ENCODE measurements at places on chromosomes 4 and X.

DNA sequence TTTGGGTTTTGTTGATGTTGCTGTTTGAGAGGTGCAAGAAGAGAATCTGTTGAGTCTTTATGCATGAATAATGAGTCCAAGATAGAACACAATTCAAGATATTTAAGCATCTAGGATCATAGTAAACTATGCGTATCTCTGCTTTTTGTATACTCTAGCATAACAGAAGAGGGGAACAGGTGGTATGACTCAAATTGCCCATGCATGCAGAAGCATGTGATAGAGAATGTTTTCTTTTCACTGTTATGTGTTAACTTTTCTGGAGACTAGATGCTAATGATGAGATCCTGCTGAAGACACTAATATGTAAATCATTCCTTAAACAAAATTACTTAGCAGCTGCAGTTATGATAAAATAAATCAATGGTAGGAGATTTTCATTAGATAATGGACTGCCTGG, 165.3 kb upstream of the FTHL17 start:
- DNase-seq = no peak

DNA sequence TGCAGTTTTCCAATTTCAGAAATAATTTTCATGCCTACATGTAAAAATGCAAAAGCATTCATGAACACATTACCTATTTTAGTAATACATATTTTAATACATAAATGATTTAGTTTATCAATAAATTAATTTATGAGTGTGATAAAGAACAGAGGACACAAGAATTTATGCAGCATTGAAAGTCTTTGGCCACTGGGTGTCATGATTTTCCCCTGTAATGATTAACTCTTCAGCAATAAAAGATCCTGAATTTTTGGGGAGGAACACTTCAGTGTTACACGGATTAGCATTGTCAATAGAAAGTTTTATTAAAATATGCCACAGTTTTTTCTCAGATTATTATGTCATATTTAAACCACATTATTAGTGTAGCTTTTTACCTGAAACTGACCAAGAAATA, 8.6 kb upstream of the VCX2 start:
- DNase-seq = no peak

DNA sequence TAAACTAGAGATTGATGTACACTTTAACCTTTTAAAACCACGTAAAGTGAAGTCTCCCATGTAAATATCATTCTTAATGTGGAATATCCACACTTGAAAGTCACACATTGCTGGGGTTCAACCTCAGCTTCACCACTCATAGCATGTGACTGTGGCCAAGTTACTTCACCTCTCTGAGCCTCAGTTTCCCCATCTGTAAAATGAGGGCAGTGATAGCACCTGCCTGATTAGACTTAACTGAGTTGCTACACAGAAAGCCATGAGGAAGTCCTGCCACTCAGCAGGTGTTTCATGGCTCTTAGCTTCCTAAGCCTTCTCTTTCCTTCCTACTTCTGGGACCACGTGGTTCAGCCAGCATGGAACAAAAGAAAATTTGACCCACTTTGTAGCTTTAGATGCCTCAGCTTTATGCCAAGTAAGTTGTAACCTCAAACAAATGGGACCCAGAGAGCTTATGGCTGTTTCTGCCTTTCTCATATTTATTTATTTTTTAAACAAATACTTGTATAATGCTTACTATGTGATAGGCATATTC, 277.3 kb upstream of the KLF3 start:
- no peak for DNase-seq

DNA sequence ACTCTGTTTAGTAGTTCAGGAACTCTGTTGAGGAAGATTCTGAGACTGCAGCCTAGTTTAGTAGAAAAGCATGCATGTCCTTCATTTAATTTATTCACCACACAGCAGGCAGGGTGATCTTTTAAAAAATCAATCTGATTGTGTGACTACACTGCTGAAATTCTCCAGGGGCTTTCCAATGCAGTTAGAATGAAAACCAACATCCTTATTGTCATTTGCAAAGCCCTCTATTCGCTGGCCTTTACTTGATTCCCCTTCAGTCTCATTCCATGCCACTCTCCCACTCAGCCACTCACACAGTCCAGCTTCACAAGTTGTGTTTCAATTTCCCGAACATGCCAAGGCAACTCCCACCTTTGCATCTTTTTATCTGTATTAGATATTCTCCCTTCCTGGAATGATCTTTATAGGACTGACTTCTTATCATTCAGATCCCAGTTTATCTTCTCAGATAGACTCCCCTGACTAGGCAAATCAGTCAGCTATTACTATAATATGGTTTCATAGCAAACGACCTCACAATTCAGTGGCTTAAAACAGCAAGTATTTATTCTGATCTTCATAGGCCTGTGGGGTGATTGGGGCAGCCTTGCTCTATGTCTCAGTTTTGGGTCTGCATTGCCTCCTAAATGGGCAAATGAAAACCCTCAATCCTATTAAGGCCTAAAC, 21.3 kb upstream of the FTHL17 start:
- no peak for DNase-seq

- no peak for DNase-seq
Observed at GRCh38 chr4:555566-556275, 20.4 kb downstream of the TMEM271 start.

DNA sequence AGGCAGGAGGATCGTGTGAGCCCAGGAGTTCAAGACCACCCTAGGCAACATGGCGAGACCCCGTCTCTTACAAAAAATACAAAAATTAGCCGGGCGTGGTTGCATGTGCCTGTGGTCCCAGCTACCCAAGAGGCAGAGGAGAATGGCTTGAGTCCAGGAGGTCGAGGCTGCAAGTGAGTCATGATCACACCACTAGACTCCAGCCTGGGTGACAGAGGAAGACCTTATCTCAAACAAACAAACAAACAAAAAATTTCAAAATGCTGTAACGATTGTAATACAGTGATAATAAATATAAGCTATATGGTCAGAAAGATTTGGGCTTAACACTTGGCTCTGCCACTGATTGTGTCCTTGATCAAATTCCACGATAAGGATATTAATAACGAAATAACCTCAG, 24.2 kb downstream of the SLC25A4 start:
- no peak for DNase-seq

DNA sequence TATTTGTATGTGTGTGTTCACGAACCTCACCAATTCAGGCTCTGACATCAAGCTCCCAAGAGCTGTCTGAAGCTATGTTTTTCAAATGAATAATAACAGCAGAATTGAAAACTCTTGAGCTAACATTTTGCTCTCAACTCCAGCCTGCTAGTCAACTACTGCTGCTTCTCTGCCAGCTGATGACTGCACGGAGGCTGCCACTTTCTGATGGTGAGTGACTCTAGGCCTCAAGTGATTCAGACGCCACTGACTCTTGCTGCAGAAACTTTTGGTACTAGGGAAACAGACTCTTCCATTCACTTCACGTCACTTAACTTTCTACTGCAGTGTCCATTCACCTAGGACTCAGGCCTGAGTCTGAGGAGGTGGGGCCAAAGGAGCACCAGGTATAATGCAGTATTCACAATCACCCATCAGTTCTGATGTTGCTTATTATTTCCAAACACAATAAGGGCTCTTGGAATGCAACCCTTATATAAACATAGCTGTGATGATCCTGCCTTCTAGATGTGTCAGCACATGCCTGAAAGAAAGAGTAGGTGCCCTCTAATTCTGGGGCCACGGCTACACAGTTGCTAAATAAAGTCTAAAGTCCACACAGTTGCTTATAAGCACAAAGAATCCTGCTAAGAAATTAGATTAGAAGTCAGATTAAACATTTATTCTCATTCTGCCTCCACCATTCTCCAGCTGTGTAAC, 16.0 kb downstream of the PRDM8 start:
- DNase-seq = no peak

DNA sequence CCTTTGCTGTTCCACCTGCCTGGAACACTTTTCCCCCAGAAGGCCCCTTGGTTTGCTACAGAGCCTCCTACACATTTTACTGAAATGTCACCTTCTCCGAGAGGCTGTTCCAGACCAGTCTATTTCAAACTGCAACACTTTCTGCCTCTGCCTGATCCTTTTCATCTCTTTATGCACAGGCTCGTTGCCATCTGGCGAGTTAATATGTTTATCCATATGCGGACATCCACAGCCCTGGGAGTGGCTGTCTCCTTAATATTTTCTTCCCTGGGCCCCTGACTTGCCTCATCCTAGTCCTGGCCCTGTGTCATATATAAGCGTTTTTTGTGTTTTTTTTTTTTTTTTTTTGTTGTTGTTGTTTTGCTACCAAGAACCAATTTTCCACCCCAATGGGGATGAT, 65.2 kb upstream of the PHKA2 start:
- no peak for DNase-seq

DNA sequence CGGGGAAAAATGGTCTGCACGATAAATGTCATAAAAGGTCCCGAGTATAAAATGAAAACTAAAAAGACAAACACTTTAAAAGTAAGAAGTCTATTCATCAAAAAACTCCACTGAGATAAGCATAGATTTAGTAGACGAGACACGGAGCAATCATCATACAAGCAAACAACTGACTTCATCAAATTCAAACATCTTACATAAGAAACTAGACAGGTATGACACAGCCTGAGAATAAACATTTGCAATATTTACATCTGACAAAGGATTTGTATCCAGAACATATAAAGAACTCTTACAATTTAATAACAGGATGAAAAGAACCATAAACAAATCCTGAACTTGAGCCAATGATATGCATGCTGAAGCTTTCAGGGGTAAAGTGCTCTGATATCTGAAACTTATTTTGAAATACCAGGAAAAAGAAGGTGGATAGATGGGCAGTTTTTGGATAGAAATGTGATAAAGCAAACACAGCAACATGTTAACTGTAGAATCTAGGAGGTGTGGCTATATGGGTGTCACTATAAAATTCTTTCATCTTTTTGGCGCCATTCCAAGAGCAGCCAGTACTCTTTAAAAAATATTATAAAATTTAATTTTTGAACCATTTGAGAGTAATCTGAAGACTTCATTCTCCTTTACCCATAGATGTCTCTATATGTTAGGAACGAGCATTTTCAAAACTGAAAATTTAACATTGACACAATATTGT, 12.0 kb downstream of the MPP1 start:
- no peak for DNase-seq

DNA sequence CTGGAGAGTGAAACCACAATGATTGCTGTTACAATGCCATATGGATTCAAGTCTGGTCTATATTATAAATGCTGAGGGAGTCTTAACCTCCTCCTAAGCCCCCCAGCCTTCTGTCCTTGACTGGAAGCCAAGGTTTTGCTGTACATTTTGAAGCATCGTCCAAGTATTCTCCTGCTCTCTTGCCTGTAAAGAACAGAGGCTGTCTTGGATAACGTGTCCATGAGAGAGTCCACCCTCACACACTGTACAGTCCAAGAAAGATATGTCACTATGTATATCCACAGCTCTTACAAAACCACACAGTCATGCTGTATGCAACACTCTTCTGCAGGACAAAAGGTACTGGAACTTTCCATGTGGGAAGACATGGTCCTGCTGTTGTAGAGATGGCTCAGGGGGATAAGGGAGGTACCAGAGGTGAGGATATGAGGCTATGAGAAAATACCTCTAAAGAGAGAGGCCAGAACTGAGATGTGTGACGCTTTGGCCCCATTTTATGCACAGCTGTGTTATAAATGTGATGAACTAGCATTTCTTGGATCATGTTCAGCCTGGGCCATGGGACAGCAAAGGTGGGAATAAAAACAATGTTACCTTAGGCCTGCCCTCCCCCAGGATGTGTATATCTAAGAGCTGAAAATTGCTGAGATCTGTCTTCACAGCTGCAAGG, 678.6 kb downstream of the IQCM start:
- no peak for DNase-seq

GRCh38 chrX:106672527-106672926, 54.0 kb upstream of the RNF128 start:
- no peak for DNase-seq

- no peak for DNase-seq
Observed at GRCh38 chr4:40843696-40844095, 93.9 kb downstream of the NSUN7 start.

DNA sequence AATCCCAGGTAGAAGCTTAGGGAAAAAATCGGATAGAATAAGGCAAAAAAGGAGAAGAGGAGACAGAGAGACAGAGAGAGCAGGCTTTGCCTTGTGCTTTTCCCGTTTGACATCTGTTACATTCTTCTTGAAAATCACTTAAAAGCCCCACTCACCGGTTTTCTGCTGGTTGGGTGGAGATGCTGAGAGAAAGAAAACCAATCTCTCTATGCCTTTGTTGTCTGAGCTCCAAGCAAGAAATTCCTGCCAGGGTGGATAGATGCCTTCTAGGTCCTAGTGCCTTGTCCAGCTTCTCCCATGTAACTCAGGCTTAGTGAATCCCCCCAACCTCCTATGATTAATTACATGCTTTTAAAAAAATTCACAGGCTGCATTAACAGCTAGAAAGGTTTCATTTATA, at the start of gene DCX:
TSS of gene DCX (minus strand) at position 210 of the 400 bp plus-strand sequence. CDS start 1,794 bp downstream, outside the sequence.
- DNase-seq = no peak

GRCh38 chr4:1072830-1073446, 40.4 kb downstream of the RNF212 start:
- no peak for DNase-seq

GRCh38 chr4:81876106-81876505, 404.4 kb upstream of the RASGEF1B start:
- DNase-seq = no peak

DNA sequence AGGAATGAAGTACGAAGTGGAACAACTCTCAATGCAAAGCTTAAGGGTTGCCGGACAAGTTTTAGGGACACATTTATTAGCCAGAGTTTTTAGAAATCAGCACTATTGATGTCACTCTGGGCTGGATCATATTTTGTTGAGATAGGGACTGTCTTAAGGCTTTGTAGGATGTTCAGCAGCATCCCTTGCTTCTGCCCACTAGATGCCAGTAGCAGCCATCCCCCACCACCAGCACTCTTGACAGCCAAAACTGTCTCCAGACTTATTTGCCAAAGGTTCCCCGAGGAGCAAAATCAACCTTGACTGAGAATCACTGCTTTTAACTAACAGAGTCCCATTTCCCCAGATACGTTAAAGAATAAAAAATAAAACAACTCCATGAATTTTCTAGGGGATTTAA, 1497.3 kb downstream of the STIM2 start:
- DNase-seq = no peak

GRCh38 chr4:163590103-163590502, 95.6 kb downstream of the TMA16 start:
- no peak for DNase-seq

GRCh38 chr4:76655566-76656479, 220.8 kb downstream of the SHROOM3 start:
- no peak for DNase-seq

DNA sequence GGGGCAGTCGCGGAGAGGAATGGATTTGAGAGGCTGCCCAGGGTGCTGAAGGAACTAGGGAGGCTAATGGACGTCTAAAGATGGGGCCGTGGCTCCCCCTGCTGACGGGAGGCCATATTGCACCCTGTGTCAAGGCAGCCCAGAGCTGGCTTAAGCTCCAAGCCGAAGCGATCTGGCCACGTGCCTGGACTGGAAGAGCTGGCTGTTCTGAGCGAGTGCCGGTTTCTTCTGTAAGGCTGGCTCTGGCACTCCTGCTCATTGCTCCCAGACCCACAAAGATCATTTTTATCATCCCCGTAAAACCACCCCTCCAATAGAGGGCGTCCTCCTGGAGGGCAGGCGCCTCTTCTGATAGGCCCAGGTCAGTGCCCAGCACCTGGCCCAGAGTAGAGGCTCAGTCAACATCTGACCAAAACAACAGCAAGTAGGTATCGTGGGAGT, 5.6 kb downstream of the PNCK start:
- DNase-seq = peak; percentile 57

All from stimulated activated CD8-positive, alpha-beta memory T cell treated with anti-CD3 and anti-CD28 coated beads, Interleukin-15, amount 100 ng/mL, for 24 hours (primary cell).